ENCODE measurements at places on chromosomes 4 and X.

DNA sequence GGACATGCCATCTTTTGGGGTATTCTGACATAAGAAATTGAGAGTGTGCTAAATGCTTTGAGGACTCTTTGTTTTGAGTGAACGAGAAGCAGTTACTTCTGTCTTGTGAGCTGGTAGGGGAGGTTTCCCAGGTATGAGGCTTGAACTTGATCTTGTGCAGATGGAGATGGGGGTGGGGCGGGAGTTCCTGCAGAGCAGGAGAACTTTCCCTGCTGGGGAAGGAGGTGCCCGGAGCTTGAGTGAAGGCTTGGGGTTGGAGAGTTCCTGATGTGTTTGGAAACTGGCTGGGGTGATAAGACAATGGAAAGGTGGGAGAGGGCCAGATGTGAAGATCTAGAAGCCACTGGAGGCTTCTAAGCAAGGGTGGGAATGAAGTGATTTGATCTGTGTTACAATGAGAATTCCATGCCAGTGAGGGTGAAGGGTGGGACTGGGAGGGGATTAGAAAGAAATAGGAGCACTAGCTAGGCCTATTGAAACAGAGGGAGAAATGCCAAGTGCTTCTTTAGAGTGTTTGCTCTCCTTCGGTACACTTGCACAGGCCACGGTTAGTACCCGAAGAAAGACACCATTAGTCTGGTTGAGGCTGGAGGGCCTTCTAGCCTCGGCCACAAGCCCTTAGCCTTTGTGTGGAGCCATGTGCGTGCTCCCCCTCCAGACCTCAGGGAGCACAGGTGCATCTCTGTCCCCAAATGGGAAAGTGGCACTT lies 103.5 kb upstream of the STOX2 start:
- no peak for DNase-seq

DNA sequence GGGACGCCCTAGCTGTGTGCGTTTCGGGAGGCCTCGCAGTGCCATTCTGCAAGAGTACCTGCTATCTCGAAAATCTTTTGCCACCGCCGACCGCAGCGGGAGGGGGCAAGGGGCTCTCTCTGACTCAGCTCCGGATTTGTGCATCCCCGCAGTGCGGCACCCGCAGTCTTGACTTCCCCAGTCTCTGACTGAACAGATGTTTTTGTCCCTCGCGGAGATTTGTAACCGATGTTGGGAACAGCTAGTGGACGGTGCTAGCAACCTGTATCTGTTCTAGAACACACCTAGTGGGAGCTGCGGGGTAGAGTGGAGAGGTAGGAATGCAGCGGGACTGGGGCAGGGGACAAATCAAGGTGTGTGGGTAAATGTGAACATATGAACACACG lies 17.2 kb downstream of the NKX6-1 start:
- DNase-seq, result no peak

DNA sequence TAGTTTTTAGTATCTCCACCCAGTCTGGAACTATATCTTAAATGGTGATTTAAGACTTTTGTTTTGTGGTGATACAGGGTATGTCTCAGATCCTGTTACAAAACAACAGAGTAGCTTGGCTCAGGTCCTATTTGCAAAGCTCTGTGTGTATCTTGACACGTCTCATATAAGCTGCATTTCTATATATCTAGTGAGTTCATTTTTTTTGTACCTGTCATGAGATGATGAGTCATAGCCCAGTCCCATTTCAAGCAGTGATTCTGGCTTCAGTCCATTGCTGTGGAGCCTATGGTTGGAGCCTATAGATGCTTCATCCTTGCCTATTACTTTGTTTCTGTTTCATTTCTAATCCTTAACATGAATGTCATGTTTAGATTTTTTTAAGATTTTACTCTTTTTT lies 23.0 kb downstream of the GRXCR1 start:
- DNase-seq, result no peak

DNA sequence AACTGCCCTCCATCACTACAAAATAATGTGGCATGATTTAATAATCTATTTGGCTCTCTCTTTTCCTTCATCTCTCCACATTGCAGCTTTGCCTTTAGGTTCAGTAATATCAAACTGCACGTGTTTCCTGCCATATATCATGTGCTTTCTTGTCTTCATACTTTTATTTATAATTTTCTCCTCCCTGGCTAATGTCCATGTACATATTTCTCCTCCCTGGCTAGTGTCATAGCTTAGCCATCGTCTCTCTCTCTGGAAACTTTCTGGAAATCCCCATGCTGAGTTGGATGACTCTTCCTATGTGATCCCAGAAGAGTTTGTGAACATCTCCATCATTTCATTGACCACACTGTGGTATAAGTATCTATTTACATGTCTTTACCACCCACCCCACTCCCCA lies 21.3 kb upstream of the PDGFC start:
- DNase-seq, result peak; percentile 59

DNA sequence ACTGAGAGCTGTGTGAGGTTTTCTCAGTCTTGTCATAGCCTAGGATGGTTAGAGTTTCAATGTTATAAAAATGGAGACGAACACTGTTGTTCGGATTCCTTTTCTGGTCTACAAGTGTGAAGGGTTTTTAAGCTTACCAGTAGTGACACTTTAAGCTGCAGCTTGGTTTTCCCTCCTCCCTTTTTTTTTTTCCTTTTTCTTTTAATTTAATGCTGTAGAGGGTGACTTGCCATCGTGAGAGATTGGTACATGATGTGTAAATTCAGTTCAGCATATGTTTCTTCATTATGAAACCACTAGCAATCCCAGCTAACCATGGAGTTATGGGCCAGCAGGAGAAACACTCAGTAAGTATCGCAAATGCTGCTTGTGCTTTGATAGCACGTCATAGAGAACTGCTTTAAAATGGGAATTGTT lies 165.0 kb downstream of the RAPGEF2 start:
- DNase-seq, result peak; percentile 76

- peak; percentile 40 for DNase-seq
Observed at GRCh38 chrX:20487227-20487626, 220.5 kb upstream of the RPS6KA3 start.

- DNase-seq, result no peak
Observed at GRCh38 chr4:58175024-58175423, 1064.8 kb upstream of the IGFBP7 start.

DNA sequence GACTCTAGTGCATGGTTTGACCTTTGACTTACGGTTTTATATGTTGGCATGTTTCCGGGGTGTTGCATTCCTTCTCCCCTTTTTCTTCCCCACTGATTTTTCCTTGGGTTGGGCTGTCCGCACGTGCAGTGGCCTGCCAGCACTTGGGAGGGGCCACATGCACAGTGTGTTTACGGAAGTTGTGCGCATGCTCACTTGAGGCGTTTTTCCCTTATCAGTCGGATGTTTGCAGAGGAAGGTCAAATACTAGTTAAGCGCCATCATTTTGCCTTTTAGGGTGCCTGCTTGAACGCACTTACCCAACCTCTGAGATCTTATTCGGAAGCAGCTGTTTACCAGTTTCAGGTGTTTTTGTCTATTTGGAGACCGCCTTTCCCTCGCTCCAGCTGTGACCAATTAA lies 653.9 kb upstream of the AADAT start:
- no peak for DNase-seq

DNA sequence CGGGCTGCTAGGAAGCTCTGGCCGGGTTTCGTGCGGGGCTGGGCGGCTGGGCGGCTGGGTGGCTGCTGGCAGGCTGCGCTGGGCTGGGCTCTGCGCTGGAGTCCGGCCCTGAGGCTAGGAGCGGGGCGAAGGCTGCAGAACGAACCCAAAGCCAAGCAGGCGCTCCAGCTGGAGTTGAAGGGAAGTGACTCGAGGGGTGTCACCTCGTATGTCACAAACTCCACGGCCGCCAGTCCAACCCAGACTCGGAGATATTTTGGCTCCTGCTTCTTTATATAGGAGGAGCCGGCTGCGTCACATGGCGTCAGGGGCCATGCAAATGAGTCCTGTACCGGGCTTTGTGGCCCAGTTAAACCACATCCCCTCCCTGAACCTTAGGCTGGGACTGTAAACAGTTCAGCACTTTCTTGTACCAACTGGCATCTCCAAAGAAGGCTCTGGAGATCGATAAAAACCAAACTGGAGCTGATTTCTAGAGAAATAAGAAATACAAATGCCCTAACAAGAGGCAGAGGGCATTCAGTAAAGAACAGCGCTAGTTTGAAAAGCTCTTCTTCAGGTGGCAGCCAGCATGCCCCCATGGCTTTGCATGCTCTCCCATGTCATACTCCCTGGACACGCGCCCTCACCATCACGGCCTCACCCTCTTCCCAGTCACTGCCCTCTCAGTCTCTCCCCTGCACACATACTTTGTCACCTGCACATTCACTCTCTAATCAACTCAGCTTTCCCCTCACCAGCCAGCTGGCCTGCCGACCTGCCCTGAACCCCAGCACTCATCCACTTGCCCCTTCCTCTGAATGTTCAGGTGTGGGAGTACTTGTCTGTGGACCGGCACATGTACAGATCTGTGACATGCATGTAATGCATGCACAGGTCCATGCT lies 58.5 kb downstream of the TSC22D3 start:
- peak; percentile 75 for DNase-seq

DNA sequence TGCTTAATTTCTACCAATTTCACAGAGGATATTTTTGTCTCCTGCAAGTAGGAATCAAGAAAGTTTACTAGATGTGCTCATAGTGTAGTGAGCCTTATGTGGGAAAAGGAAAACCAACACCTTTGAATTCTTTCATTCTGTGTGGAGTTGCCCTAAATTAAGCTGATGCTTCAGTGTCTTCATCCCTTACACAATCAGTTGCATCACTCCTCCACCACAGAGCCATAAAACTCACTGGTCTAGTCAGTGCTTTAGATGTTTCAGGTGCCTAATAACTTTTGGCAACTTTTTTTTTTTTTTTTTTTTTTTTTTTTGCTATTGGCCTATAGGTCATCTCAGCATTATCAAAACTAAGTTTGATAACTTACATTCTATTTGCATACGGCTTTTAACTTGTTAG lies 41.5 kb downstream of the HHIP start:
- DNase-seq, result peak; percentile 19

GRCh38 chr4:168919706-168920324 lies 90.2 kb downstream of the CBR4 start:
- DNase-seq, result no peak

DNA sequence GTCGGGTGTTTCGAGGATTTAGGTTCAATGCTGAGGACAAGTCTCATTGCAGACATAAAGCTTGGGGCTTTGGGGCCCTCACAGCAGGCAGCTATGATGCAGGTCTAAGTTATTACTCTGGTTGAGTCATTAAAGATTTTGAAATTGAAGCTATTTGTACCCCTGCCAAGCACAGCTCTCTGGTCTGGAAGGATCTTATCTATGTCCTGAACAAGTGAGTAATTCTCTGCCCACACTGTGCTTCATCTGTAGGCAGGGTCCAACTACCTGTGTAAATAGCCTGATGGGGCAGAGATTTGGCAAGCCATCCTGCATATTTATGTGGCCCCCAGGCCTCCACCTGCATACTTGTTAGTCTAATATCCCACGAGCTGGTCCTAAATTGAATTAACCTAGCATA lies 41.4 kb upstream of the MAGEA4 start:
- DNase-seq, result peak; percentile 94

DNA sequence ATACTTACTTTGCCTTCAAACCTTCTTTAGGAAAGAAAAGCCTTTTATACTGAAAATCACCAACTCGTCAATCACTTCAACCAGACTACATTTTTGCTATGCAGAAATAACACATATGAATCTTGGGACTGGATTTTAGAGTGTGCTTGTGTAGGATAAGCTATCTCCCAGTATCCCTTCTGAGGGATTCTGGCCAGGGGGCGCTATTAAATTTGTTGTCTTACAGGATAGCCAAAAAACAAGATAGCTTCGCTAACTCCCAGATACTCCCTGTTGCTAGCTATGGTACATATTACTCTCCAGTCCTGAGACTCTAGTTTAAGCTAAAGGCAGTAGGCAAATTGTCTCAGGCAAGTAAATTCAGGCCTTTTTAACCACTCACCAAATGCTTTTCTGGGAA lies 167.2 kb downstream of the LHFPL1 start:
- no peak for DNase-seq

DNA sequence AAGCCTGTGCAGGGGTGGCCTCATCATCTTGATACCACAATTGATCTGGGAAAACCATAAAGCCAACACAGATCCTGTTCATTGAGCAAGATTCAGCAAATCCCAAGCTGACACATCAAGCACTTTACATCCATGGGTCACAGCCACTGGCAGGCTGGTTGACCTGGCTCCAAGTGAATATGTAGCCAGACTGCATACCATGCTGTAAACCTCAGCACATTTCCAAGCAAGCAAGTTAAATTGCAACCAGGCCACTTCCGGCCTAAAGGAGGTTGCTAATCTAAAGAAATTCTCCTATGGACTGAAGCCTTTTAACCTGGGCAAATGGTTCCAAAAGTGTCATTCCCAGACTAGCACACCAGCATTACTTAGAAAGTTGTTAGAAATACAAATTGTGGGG lies 54.4 kb upstream of the USP26 start:
- no peak for DNase-seq

- DNase-seq, result no peak
Observed at GRCh38 chr4:175514174-175514573, 297.9 kb downstream of the GPM6A start.

- DNase-seq, result peak; percentile 38
Observed at GRCh38 chr4:102761296-102761701, 531 bp upstream of the MANBA start.

- peak; percentile 86 for DNase-seq
Observed at GRCh38 chr4:16573739-16574138, 324.7 kb downstream of the LDB2 start.

- DNase-seq, result no peak
Observed at GRCh38 chr4:185120631-185120946, 22.5 kb upstream of the SLC25A4 start.

DNA sequence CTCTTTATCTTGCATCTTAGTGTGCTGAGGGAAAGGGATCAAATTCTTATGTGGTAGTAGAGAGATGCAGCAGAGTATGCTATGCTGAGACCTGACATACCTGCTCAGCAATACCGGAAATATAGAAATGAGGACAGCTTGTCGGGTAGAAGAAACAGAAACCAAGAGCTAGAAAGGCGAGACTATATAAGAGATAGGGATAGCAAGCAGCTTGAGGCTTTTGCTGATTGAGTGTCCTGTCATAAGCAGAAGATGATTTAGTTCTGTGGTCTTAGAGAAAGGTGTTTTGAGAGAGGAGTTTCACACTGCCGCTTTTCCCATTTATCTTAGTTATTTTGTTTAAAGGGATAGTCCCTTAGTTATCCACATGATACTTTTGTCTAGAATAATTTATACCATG lies 31.7 kb downstream of the USP9X start:
- peak; percentile 4 for DNase-seq

DNA sequence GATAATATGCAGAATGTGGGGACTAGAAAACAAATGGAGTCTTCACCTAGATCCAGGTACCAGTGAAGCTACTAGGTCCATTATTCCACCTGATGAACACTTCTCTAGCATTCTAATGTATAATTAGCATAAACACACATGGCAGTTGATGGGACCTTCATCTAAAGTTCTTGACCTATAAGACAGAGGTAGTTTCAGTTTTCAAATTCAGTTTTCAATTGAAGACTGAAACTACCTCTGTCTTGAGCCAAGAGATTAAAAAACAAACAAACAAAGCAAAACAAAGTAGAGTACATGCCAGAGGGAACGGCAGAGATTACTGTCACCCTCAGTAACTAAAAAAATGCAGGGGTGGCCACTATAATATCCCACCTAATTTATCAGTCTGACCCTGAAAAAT lies 199.9 kb upstream of the NEIL3 start:
- no peak for DNase-seq

GRCh38 chrX:125205133-125205917 lies 114.3 kb upstream of the TEX13C start:
- no peak for DNase-seq

- DNase-seq, result peak; percentile 45
Observed at GRCh38 chrX:120839491-120839890, 36.2 kb downstream of the CT47B1 start.
